Activated CD4-positive, alpha-beta T cell treated with anti-CD3 and anti-CD28 coated beads for 1 hour (primary cell): ENCODE measurements at places on chromosomes 4 and X.

GRCh38 chrX:49880668-49881067 is 1.4 kb downstream of the USP27X start:
- DNase-seq = no peak

- DNase-seq = no peak
These were observed 15.1 kb upstream of the VSIG4 start for GRCh38 chrX:66054978-66055377.

- no peak for DNase-seq
These were observed 45.2 kb downstream of the ADH5 start for GRCh38 chr4:99043346-99043745.

DNA sequence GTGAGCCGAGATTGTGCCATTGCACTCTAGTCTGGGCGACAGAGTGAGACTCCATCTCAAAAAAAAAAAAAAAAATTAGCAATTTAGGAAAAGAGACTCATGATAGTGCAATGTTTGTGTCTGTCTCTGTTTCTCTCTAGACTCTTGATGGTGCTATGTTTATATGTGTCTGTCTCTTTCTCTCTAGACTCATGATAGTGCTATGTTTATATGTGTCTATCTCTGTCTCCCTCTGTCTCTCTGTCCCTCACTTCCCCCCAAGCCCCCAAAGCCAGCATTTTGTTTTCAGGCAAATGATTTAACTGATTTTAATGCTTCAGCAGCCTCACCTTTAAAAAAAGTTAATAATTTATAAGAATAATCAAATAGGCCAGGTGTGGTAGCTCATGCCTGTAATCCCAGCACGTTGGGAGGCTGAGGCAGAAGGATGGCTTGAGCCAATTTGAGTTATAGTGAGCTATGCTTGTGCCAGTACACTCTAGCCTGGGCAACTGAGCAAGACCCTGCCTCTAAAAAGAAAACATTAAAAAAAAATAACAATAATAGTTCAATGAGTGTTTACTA is 6.9 kb downstream of the MOB1B start:
- DNase-seq = no peak

- no peak for DNase-seq
These were observed 202.7 kb downstream of the CRLF2 start for GRCh38 chrX:1009771-1010170.

DNA sequence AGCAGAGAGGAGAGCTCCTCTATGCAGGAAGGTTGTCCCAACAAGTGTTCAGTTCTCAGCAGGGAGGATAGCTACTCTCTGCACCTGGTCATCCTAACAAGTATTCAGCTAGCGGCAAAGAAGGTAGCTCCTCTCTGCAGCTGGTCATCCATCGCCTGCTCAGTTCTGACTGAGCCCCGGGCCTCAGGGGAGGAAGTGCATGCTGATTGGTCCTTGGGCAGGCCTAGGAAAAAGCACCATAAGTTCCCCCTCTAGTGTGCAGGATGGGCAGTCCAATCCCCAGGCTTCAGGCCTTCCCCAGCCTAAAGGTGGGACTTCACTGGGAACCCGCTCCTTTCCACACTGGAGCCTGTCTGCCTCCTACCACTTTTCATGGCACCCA is 4.4 kb upstream of the FBXW7 start:
- DNase-seq = no peak

- DNase-seq = no peak
These were observed 13.3 kb upstream of the AGA start for GRCh38 chr4:177455561-177455970.

DNA sequence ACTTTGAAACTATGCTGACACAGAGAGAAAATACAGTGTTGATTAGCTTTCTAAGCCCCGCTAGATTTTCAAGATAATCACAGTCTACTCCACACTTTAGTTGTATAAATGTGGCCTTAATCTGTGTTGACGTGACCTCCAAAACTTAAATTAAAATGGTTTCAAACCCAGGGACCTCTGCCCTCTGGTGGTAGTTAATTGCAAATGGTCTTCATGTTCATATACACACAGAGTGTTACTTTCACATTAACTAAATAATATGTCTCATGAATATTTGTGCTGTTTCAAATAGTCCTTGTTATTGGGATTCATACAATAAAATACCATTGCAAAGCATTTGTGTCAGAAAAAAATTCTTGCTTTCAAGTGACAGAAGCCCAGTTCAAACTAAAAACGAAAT is 64.3 kb downstream of the TASL start:
- DNase-seq = no peak

- no peak for DNase-seq
These were observed 75.5 kb upstream of the SLC39A8 start for GRCh38 chr4:102420563-102421398.

GRCh38 chr4:116926631-116927295 is 158.6 kb downstream of the TRAM1L1 start:
- DNase-seq = no peak

GRCh38 chr4:188714907-188715306 is 575.7 kb downstream of the TRIML1 start:
- DNase-seq = no peak

DNA sequence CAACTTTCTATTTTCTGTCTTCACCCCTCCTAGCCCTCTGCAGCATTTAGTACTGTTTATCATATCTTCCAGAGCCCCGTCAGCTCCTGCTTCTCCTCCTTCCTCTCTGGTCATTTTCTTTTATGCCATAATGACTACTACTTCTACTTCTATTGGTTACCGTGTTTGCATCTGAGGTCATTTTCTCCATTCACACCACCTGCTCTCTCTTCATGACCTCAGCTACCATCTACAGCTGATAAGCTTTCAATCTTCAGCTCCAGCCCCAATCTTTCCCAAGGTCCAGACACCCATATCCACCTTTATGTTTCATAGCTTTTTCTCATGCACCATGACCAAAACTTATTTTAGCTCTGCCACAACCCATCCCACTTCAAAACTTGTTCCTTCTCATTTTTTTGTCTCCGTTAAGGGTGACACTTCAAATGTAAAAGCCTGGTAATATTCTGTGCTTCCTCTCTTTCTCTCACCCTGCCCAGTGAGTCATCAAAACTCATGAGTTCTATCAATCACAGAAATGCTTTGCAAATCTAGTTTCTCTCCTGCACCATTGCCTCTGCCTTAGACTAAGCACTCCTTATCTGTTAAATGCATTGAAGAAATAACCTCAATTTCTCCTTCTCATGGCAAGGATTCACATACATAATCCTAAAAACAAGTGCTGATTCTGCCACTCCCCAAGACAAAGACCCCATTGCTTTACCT is 71.3 kb upstream of the IQCM start:
- DNase-seq = no peak

- DNase-seq = no peak
These were observed 34.1 kb upstream of the SRD5A3 start for GRCh38 chr4:55311792-55312488.

- no peak for DNase-seq
These were observed 139.8 kb downstream of the CDS1 start for GRCh38 chr4:84722720-84723119.

DNA sequence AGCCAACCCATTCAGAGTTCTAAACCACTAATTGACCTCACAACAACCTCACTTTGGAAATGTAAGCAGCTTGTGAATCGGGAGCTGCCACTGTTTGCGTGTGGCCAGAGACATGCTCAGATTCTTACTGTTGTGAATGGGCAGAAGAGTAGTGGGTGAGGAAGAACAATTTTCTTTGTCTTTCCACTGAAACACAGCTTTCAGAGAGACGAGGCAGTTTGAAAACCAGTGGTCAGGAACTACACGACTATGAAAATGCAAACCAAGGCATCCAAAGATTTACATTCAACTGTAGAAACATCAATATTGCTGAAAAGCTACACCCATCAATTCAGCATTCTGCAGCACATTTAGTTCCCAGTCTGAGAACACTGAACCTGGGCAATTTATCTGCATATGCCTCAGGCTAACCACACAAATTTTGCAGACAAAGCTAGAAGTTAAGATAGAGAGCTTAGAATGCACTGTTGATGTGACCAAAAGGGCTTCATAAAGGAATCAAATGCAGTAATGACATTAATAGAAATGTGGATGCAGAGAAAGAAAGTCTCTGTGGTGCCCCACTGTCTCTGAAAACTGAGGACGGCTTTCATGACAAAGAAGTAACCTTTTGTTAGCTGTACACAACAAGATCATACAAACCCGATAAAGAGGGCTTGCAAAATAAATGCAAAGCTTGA is 134.3 kb downstream of the APBB2 start:
- no peak for DNase-seq

DNA sequence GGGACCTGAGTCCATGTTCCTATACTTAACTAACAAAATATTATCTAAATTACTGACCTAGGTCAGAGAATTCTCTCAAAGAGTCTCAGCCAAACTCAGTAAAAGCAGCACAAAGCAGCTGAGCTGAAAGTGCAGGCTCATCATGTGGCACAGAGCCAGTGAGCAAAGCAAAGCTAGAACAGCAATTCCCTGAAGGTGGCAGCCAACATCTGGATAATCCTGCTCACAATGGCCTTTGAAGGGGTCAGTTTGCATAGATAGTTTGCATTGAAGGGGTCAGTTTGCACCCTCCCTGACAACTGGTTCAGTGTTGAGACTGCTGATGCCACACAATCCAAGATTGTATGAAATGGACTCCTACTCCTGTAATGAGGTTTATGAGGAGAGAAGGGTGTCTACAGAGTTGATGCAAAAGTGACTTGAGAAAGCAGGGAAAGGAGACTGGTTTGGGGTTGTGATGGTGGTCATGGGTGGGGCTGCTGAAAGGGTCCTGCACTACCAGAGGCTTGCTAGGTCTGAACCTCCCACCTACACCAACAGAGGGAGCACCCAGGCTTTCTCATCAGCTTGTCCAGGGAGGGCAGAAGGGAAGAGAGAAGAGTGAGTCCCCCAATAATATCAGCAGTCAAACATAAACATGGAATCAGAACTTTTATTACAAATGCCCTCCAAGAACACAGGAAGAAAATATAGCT is 39.7 kb downstream of the TRIM61 start:
- no peak for DNase-seq

- no peak for DNase-seq
These were observed 38.9 kb downstream of the ATP8A1 start for GRCh38 chr4:42618023-42618422.

GRCh38 chrX:95760356-95760755 is 924.3 kb upstream of the DIAPH2 start:
- DNase-seq = no peak

DNA sequence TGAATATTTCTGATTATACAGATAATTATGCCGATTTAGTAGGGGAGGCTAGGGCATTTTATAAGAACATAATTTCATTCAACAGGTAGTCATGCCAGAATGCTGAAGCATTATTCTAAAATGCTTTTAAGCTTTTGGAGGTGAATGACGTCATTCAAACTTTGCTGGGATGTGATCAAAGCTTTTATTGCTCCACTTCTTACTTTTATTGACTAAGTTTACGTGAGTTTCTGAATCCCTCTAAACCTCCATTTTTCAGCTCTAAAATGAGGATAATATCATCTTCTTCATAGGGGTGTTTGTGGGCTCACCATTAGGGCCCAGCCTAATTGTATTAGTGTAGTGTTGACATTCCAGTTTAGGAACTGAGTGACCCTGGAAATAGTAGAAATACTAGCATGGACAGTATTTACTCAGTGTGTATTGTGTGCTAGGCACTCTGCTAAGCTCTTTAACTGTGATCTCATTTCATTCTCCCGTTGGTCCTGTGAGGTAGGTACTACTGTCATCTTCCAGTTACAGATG is 3.0 kb downstream of the WWC2 start:
- no peak for DNase-seq

DNA sequence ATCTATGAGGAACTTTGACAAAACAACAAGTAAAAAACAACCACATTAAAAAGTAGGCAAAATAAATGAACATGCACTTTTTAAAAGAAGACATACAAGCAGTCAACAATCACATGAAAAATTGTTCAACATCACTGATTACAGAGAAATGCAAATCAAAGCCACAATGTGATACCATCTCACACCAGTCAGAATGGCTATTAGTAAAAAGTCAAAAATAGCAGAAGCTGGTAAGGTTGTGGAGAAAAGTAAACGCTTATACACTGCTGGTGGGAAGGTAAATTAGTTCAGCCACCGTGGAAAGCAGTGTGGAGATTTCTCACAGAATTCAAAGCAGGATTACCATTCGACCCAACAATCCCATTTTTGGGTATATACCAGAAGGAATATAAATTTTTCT is 17.0 kb upstream of the LNX1 start:
- no peak for DNase-seq

DNA sequence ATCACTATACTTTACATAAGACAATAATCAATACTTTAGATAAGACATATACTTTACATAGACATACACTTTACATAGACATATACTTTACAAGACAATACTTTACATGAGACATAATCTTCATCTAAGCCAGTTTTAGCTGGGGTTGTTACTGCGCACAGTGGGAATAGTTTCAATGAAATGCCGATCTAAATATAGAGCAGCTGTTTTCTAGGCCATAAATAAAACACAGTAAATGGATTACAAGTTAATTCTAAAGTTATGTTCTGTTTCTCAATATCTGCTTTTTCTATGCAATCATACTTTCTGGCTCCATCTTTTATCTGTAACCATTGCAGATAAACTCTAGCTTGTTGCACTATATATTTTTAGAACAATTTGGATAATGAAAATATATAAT is 1470.6 kb upstream of the PABPC4L start:
- no peak for DNase-seq

GRCh38 chr4:26613237-26613636 is 29.4 kb downstream of the TBC1D19 start:
- no peak for DNase-seq

DNA sequence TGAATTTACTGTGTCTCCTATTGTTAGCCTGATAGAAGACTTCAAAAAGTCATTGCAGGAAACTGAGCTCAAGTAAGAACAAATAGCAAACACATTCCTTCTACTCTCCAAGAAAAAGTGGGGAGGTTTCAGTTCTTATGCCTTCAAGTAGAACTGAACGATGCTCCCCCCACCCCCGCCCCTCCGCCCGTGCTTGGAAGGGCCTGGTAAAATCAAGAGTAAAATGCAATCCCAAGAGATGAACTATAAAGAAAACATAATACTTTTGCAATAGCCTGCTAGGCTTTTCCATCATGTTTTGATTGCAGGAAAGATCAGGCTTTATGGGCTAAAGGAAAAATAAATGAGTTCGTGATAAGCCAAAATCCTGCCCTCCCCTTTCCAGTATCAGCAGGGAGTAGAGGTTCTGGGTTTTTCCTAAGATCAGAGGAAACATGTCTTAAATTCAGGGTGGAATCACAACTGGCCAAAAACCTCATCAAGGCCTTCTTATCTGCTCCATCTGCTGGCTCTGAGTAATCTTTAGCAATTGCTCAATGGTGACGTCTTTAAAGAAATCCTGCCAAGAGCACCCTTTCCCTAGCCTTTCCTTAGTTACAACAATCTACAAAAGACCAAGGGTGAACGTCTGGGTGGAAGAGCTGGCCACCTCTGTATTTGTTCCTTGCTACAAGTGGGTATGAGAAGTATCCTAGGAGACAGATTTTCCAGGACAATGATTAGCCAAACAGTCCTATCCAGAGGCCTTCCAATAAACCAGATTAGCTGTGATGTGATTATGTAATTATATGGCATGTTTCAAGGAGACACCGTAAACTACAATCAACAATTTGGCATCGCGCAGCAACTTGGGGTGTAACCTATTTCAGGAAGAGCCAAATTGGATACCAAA is 66.3 kb upstream of the FAM9C start:
- DNase-seq = no peak
